ENCODE measurements at places on chromosomes 1 and 21. TPM values are rescaled to one million over a fixed set of nuclear protein-coding genes. Genes with fewer than 3 reads are reported as not detected.
A peak's percentile ranks its signal among the peaks of the same experiment; 100 is the strongest.

DNA sequence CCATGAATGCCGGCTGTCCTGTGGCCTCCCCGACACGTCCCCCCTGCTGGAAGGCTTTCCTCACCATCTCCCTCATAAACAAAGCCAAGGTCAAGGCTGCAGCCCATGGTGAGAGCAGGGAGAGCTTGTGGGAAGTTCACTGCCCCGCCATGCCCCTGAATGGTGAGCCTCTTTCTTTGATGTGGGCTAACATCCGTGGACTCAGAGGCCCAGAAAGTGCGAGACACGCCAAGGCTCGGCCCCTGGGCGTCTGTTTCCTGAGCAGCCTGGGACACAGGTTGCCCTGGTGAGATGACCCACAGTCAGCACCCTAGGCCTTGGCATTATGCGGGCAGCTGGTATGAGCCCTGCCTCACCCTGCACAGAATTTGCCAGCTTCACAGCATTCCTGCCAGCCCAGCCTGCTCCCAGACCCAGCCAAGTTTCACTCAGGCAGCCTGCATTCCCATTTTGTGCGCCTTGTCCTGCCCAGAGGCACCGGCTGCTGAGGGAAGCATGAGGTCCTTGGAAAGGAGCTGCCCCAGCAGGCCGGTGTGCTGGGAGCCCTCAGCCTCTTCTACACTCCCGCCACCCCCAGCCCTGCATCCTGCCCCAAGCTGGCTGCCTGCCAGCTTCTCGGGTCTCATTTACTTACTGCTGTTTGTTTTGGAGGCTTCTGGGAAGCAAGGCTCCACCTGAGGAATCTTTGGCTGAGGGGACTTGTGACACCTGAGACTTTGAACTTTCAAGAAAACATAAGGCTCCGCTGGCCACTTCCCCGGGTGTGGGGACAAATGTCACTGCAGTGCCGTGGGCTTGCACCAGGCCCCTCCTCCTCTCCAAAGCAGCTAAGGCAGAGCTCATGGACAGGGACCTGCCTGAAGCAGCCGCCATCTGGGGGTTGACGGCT, 31.9 kb downstream of the NEK2 start:
- peak overlapping the region; percentile 22 for H3K27ac ChIP-seq
- no peak overlapping the region for H3K4me3 ChIP-seq
- peaks cover 10% of the 10 kb centered on the region for H3K4me1 ChIP-seq
- no peak for DNase-seq

- no peaks in the 10 kb centered on the region for H3K27me3 ChIP-seq
- peaks cover 5% of the 10 kb centered on the region for H3K4me1 ChIP-seq
- H3K4me3 ChIP-seq = no peak overlapping the region
- H3K27ac ChIP-seq = no peak overlapping the region
- no peak for DNase-seq
- no peaks in the 10 kb centered on the region for H3K36me3 ChIP-seq
Measured at GRCh38 chr1:83499998-83500397, 498.9 kb downstream of the TTLL7 start.

The FMO5 gene
- 37.8 TPM for total RNA-seq

DNA sequence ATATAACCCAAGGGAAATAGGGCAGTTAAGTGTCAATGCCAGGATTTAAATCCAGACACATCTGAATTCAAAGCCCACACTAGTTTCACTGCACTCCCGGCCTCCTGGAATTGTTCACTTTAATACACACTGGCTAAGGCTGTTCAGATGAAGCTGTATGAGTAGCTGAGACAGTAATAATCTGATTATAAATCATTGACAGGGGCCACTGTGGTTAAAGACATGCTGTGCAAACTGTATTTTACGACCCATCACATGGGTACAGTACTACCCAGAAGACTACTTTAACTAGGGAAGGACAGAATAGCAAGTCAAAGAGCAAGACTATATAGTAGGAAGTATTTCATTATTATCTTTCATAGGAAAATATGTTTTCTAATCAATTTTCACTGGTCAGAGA, 16.1 kb upstream of the NTNG1 start:
- H3K36me3 ChIP-seq = no peaks in the 10 kb centered on the region
- no peaks in the 10 kb centered on the region for H3K4me1 ChIP-seq
- H3K27me3 ChIP-seq = no peaks in the 10 kb centered on the region
- no peak overlapping the region for H3K27ac ChIP-seq
- DNase-seq = no peak

DNA sequence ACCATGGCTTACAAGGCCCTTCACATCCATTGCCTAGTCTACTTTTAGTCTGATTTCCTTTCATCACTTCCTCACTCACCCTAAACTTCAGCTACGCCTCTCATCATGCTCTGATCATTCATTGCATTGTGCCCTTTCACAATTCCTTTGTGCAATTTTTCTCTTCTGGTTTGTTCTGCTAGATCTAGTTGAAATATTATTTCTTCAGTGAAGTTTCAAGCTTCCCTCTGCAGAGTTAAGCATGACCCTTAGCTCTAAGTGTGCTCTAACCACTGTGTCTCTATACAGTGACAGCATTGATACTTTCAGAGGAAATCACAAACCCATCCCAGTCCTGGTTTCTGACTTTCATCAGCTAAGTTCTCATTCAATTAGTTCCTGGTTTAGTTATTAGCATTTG, 166.1 kb downstream of the PLA2G4A start:
- H3K27ac ChIP-seq = no peak overlapping the region
- DNase-seq = no peak
- H3K4me3 ChIP-seq = no peak overlapping the region
- no peaks in the 10 kb centered on the region for H3K4me1 ChIP-seq
- H3K27me3 ChIP-seq = no peaks in the 10 kb centered on the region

DNA sequence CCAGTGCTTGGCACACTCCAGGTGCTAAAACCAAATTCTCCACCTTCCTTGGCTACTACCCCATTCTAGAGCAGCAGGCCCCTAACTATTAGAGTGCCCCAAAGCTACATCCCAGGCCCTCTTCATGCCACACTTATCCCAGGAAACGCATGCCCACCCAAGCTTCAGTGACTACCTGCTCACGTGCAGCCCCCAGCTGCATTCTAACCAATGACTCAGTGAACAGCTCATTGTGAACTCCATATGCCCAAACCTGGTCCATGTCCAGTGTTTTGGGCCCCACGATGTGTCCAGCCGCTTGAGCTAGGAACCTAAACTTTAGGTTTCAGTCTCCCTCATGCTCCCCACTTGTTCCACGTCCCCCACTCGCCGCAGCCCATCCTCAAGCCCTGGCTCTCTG, 41.5 kb downstream of the NKAIN1 start:
- H3K4me1 ChIP-seq = no peaks in the 10 kb centered on the region
- no peak for DNase-seq

- H3K4me1 ChIP-seq = no peaks in the 10 kb centered on the region
- no peak overlapping the region for H3K27ac ChIP-seq
- DNase-seq = no peak
- H3K27me3 ChIP-seq = no peaks in the 10 kb centered on the region
- H3K4me3 ChIP-seq = no peak overlapping the region
- H3K36me3 ChIP-seq = peaks cover 25% of the 10 kb centered on the region
Measured at GRCh38 chr1:32622806-32623681, 27.3 kb downstream of the ZBTB8OS start.

GRCh38 chr1:54882519-54882918, 4.5 kb downstream of the DHCR24 start:
- H3K27ac ChIP-seq = no peak overlapping the region
- H3K27me3 ChIP-seq = no peaks in the 10 kb centered on the region
- no peak for DNase-seq
- peaks cover 43% of the 10 kb centered on the region for H3K4me1 ChIP-seq

The AXDND1 gene
- total RNA-seq = 1.3 TPM

DNA sequence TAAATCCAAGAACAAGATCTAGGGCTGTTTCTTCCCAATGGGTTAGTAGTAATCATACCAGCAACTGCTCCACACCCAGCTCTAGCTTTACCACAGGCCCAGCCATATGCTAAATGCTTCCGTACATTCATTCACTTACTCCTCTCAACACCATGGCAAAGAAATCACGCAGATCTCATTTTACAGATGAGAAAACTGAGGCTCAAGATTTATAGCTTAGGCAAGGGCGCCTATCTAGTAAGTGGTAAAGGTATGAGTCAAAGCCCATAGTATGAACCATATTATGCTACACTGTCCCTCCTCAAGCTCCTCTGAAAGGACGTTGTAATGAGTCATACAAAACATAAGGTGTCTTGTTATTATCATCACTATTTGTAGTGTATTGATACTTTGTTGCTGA, 82.2 kb downstream of the NIBAN1 start:
- no peaks in the 10 kb centered on the region for H3K27me3 ChIP-seq
- H3K4me3 ChIP-seq = no peak overlapping the region
- DNase-seq = no peak
- no peaks in the 10 kb centered on the region for H3K36me3 ChIP-seq

- no peak for DNase-seq
- H3K36me3 ChIP-seq = no peaks in the 10 kb centered on the region
- H3K4me3 ChIP-seq = no peak overlapping the region
- no peaks in the 10 kb centered on the region for H3K27me3 ChIP-seq
- no peak overlapping the region for H3K27ac ChIP-seq
Measured at GRCh38 chr1:94012708-94013366, 103.6 kb upstream of the GCLM start.

DNA sequence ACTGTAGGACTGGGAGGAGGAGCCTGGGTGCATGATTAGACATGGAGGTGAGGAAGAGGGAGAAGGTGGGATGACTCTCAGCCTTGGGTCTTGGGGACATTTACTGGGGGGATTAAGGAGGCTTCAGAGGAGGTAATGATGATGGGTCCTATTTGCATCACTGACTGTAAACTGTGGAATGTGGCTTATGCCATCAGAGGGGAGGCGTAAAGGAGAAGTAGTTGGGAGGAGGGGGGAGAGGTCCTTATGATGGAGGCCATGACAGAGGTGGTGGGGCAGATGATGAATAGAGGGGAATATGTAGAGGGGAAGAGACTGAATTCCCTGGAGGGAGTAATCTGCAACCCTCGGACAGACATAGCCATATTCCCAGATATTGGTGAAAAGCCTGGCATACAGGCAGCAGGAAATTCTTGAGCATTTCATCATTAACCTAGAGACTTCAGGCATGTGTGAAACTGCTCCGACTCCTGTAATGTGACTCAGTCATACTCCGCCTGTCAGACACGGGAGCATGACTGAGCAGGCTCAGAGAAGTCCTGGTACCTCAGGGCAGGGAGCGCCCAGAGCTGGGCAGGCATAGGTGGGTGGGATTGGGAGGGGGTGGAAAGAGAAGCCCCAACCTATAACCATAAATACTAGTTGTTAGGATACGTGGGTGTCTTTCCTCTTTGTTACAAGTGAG, 8.0 kb upstream of the LCE5A start:
- H3K4me3 ChIP-seq = no peak overlapping the region
- no peaks in the 10 kb centered on the region for H3K27me3 ChIP-seq
- H3K36me3 ChIP-seq = no peaks in the 10 kb centered on the region
- DNase-seq = no peak
- H3K4me1 ChIP-seq = peaks cover 8% of the 10 kb centered on the region

The AMY2B gene
- total RNA-seq = 24.2 TPM

DNA sequence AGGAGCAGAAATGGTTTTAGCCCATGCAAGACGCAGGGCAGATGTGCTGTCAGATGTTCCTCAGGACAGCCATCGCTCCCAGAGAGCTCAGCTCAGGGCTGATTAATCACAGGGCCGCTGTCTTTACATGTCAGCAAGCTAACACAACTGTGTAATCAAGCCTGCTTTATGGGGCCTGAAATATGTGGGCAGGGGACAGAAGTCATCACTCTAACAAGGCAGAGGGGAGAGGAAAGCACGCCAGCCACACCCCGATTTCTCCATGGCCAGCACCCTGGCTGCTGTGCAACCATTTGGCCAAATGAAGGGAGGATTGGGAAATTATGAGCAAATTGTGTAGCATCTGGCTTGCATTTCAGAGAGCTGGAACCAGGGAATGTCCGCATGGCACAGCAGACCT, 368.8 kb downstream of the NPHP4 start:
- H3K4me3 ChIP-seq = no peak overlapping the region
- H3K36me3 ChIP-seq = no peaks in the 10 kb centered on the region
- DNase-seq = peak; percentile 80
- no peak overlapping the region for H3K27ac ChIP-seq
- H3K4me1 ChIP-seq = peaks cover 7% of the 10 kb centered on the region
- H3K27me3 ChIP-seq = peaks cover 1% of the 10 kb centered on the region

DNA sequence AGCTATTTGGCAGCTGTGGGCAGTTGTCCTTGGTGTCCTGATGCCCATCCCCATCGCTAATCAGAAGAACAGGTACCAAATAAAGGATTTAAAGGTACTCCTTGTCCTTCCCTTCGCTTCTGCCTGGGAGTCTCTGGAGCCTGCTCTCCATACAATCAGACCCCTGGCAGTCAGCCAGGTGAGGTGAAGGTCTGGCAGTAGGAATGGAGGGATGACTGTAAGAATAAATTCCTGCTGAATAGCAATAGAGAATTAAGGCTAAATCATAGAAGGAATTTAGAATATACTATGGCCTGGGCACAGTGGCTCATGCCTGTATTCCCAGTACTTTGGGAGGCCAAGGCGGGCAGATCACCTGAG, 9.2 kb downstream of the THBS3 start:
- peaks cover 20% of the 10 kb centered on the region for H3K36me3 ChIP-seq
- H3K27me3 ChIP-seq = no peaks in the 10 kb centered on the region
- H3K4me3 ChIP-seq = no peak overlapping the region
- H3K27ac ChIP-seq = no peak overlapping the region
- no peak for DNase-seq
- H3K4me1 ChIP-seq = peaks cover 24% of the 10 kb centered on the region

The CASQ1 gene
- total RNA-seq = not detected

DNA sequence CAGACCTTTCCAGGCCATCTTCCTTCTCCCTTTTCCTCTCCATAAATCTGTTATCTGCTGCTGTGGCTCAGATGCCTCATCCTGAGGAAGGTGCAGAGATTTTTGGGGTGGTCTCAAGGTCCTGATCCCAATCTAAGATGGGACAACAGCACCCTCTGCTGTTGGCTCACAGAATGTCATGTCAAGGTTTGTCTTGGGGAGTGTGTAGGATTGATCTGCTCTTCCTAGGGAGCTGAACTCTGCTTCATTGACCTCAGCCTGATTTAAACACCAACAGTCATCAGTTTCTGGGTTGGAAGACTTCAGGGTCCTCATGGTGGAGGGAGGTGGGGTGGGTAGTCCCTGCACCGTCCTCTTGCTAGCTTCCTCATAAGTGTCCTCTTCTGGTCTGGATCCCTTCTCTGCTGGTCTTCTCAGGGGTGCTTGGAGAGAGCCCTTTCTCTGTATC, 62.8 kb upstream of the LAX1 start:
- no peak overlapping the region for H3K27ac ChIP-seq
- H3K36me3 ChIP-seq = peaks cover 81% of the 10 kb centered on the region
- no peaks in the 10 kb centered on the region for H3K27me3 ChIP-seq
- H3K4me3 ChIP-seq = no peak overlapping the region
- no peak for DNase-seq

GRCh38 chr1:154608397-154609270, 648 bp upstream of the ADAR start:
- H3K4me1 ChIP-seq = peaks cover 50% of the 10 kb centered on the region
- peak overlapping the region; percentile 78 for H3K4me3 ChIP-seq
- peak overlapping the region; percentile 97 for H3K27ac ChIP-seq
- no peaks in the 10 kb centered on the region for H3K27me3 ChIP-seq
- no peak for DNase-seq
- H3K36me3 ChIP-seq = no peaks in the 10 kb centered on the region

GRCh38 chr1:191174298-191174697, 696.6 kb upstream of the BRINP3 start:
- no peak overlapping the region for H3K27ac ChIP-seq
- H3K4me1 ChIP-seq = no peaks in the 10 kb centered on the region
- no peaks in the 10 kb centered on the region for H3K27me3 ChIP-seq
- no peak overlapping the region for H3K4me3 ChIP-seq
